DMS79 treated with DMSO at 0.1 percent for 48 hours (cell line): ENCODE measurements at places on chromosomes 16 and 17.

- no peak for DNase-seq
Measured at GRCh38 chr16:23920899-23921298, 85.1 kb downstream of the PRKCB start.

DNA sequence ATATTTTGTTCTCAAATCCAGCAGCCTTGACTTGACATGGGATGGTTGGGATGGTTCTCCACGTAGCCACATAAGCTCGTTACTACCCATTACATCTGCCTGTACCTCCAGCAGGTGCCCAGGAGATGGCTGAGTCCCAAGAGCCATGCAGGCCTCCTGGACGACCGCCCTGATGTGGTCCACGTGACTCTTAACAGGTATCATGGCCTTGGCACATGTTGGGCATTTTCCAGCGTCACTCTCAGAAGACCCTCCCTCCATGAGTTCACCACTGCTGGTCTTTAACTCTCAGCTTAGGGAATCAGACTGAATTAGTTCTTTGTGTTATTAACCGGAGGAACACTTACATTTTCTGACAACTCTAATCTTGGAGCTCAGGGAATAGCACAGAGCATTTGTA is 161.5 kb downstream of the CDH13 start:
- no peak for DNase-seq

- DNase-seq = no peak
Measured at GRCh38 chr16:64880006-64880405, 241.9 kb downstream of the CDH11 start.

- peak; percentile 51 for DNase-seq
Measured at GRCh38 chr16:69089091-69089910, 16.2 kb upstream of the HAS3 start.

GRCh38 chr17:75980188-75981018 is 1.4 kb downstream of the TEN1 start:
- peak; percentile 12 for DNase-seq

- DNase-seq = peak; percentile 2
Measured at GRCh38 chr16:66845791-66846221, 1.6 kb downstream of the CA7 start.

DNA sequence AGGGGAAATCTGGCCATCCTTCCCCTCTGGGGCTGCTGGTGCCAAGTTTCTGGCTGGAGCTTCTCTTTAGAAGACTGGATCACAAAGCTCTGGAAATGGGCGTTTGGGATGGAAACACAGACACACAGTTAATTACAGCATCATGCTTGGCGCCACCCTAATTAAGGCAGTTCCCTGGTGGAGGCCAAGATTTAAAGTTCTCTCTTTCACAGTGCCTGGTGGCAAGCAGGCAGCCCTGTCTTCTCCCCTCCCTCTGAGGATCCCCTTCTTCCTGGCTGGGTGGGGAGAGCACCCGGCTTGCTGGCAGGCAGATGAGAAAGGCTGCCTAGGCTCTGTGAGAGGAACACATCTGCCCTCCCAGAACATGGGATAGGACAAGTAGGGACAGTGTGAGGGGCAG is 59.0 kb upstream of the NKD1 start:
- no peak for DNase-seq

DNA sequence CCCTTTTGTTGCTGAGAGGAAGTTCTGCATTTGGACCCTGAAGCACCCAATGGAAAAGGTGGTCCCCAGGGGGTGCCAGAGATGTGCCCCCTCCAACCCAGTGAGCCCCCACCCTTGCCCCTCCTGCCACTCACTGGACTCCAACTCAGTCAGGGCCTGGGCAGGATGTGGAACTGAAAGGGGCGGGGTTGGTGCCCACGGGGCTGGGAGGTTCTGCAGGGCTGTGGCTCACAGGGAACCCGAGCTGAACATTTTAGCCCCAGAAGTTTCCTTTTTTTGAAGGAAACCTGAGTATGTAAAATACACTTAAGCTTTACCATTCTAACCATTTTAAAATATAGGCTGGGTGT is 15.8 kb upstream of the OGFOD3 start:
- DNase-seq = no peak

- DNase-seq = no peak
Measured at GRCh38 chr16:31298958-31299357, 39.2 kb downstream of the ITGAM start.

DNA sequence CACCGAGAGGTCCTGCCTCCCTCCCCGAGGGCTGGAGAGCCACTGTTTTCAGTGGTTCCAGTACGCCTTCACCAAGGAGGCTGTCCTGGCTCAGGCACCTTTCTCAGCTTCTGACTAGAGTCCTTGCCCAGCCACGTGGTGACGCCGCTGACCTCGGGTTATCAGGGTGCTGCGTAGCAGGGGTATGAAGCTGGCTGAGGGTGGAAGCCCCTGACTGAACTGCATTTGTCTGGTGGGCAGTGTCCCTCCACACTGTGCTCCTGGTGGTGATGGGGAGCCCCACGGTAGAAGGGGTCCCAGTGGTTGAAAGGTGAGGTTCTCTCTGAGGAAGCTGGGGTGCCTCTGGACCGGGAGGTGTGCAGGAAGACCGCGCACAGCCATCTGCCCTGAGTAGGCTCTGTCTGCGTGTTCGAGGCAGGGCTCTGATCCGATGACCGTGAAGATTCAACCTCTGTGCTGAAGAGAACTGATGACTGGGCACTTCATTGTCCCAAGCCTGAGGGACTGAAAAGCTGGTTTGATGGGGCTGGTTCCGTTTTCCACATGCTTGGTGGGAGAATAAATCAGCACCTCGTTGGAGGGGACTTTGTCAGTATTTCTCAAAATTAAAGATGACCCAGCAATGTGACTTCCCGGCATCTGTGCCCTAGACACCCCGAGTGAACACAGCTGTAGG is 2.5 kb downstream of the ACSF3 start:
- no peak for DNase-seq
